GM04504 (cell line): ENCODE measurements at places on chromosomes 1 and 21.

GRCh38 chr1:209042413-209042812 is 541.1 kb upstream of the CAMK1G start:
- DNase-seq, result no peak

DNA sequence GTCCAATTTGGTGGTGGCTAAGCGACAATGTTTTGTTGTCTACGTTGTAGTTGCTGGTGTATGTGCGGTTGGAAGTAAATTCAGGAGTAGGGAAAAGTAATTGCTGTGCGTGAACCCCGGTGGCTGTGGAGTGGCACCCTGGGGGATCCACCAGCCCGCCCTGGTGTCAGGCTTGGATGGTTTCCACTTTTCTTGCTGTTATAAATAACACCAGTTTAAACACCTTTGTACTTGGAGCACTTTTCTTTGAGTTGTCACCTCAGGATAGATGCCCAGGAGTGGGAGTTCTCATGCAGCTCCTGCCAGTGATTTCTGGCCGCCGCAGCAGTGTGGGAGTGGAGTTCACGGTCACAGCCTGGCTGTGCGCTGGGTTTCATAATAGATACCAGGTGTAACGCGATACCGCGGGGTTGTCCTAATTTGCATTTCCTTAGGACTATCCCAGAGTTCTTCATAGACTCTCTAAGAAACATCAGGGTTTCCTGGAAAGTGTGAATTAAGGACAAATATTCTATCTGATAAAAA is 12.8 kb upstream of the TMEM200B start:
- DNase-seq, result no peak

DNA sequence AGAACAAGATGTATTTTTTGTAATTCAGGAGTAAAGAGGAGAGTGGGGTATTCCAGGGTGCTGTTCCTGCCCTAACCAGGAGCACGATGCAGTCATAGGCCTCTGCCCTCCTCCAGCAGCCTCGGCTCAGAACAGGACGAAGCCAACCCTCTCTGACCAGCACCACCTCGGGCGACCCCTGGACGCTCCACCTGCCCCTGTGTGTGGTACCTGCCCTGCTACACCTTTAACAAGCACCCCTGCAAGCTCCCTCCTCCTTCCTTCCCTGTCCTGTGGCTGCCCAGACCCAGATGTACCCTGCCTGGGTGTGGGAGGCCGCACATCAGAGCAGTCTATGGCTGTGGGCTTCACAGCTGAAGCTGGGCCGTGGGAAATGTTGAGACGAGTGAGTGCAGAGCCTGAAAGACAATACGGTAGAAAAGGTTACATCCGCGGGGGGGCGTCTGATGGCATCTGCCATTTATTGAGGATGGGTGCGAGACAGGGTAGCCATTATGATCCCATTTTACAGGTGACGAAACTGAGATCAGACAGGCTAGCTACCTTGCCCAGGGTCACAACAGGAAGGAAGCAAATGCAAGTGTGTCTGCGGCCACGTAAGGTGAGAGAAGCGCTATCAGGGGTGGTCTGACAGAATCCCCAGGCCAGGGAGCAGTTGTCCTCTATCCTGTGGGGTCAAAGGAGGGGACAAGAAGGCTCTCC is 4.6 kb downstream of the ERG start:
- no peak for DNase-seq

DNA sequence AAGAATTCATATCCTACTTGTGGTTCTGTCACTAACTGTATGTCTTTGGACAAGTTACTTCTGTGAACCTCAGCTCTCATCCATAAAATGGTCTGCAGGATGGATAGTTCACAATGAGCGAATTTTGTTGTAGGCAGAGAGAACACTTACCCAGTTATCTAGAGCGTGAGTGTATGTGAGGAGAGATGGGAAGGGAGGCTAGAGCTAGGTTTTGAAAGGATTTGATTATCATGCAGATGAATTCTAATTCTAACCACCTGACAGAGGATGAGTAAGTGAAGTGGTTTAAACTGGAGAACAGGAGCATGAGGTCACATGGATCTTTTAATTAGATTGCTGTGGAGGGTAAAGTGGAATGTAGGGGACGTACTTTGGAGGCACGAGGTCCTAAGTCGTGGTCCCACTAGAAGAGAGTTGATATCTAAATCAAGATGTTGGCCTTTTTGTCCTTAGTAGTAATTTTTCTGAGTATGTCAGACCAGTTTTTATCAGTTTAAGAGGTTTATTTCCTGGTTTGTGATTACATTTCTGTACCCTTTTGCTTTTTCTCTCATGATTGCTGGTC is 5.0 kb downstream of the SUCO start:
- no peak for DNase-seq

- DNase-seq, result no peak
Observed at GRCh38 chr1:52552236-52552504, 722 bp downstream of the TUT4 start.

DNA sequence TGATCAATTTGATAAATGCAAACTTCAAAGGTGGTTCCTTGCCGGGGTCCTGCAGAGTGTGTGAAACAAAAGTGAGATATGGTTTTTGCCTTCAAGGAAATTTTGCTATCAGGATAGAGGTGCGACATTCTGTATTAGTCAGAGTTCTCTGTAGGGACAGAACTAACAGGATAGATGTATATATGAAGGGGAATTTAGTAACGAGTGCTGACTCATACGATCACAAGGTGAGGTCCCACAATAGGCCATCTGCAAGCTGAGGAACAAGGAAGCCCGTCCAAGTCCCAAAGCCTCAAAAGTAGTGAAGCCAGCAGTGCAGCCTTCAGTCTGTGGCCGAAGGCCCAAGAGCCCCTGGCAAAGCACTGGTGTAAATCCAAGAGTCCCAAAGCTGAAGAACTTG is 157.0 kb downstream of the RYR2 start:
- DNase-seq, result no peak

DNA sequence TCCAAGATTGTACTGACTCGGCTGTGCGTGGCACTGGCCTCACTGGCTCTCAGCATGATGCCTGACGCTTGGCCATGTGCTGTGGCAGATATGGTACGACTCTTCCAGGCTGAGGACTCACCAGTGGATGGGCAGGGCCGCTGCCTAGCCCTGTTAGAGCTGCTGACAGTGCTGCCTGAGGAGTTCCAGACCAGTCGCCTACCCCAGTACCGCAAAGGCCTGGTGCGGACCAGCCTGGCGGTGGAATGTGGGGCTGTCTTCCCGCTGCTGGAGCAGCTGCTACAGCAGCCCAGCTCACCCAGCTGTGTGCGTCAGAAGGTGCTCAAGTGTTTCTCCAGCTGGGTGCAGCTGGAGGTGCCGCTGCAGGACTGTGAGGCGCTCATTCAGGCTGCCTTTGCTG is 2.9 kb downstream of the IPO13 start:
- DNase-seq, result no peak

DNA sequence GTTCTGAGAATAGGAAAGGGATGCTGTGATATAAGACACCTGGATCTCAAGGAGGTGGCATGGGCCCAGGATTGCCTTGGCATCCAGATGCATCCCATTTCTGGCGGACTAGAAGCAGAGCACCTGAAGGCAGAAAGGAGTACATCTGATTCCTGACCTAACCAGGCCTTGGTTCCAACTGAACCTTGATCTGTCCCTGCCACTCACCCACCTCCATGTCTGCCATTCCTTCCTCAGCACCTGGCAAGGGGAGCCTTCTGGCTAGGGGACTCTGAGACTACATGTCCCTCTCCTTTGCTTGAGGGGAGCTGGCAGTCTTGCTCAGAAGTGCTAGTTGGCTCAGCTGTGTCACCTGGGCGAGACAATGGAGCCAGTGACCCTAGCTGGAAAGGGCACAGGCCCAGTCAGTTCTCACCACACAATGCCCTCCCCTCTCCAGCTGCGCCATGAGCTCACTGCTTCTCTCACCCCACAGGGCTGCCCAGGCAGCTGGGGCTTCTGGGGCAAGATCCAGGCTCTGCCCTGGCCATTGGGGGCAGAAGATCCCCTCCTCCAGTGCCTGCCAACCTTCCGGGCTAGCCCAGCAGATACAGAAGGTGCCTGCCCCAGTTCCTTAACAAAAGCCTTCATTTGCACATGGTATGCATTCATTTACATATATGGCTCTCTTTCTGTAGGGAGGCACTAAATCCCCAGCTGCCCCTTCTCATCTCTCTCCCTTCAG is 2.9 kb downstream of the IGSF8 start:
- DNase-seq, result no peak

GRCh38 chr1:1332031-1332755 is 1.1 kb downstream of the TAS1R3 start:
- no peak for DNase-seq
